Thoracic aorta (tissue), 2 donors: ENCODE measurements at places on chromosomes 6 and 20. TPM values are rescaled to one million over a fixed set of nuclear protein-coding genes. Genes with fewer than 3 reads are reported as not detected.

DNA sequence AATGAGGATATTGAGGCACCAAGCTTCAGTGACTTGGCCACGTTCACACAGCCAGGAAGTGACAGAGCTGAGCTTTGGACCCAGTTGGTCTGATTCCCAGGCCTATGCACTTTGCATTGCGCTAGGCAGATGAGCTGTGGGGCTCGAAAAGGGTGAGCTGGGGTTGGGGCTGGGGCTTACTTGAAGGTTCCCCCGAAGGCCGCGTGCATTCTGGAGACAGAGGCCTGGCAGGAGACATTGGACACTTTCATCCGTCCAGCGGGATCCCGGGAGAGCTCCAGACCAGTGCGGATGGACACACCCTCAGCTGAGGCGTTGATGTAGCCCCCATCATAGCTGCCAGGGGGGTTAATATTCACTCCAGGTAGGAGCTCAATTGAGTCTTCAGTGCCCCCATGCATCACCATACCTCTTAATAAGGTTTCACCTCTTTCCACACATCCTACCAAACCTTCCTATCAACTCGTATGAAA lies 2.6 kb downstream of the PLTP start:
- no peak overlapping the region for H3K27ac ChIP-seq
- peaks cover 23% of the 10 kb centered on the region for H3K4me1 ChIP-seq
- no peaks in the 10 kb centered on the region for H3K27me3 ChIP-seq
- no peak for DNase-seq
- no peaks in the 10 kb centered on the region for H3K36me3 ChIP-seq

- no peak overlapping the region for H3K4me3 ChIP-seq
- no peak overlapping the region for H3K27ac ChIP-seq
- H3K27me3 ChIP-seq = no peaks in the 10 kb centered on the region
- no peaks in the 10 kb centered on the region for H3K36me3 ChIP-seq
- H3K4me1 ChIP-seq = no peaks in the 10 kb centered on the region
- no peak for DNase-seq
Measured at GRCh38 chr6:113574147-113574546, 283.0 kb upstream of the MARCKS start.

DNA sequence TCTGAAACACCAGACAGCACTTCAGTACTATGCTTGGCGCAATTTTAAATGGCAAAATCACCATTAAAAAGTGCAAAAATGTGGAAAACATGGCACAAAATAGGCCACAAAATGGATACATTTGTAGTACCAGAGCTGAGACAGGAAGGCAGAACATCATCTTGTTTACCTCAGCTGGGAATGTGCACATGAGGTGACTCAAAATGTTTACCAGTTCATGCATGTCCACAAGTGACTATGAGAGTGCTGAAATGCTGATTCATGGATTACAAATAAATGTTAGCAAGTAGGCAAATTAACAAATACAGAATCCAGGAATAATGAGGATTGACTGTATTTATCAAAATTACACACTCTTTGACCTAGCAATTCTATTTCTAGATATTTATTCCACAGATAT lies 201.6 kb downstream of the ISM1 start:
- H3K27ac ChIP-seq = no peak overlapping the region
- H3K4me1 ChIP-seq = no peaks in the 10 kb centered on the region
- no peak for DNase-seq
- H3K27me3 ChIP-seq = no peaks in the 10 kb centered on the region

- no peak overlapping the region for H3K27ac ChIP-seq
- no peaks in the 10 kb centered on the region for H3K4me1 ChIP-seq
- DNase-seq = no peak
- peaks cover 25% of the 10 kb centered on the region for H3K36me3 ChIP-seq
- H3K27me3 ChIP-seq = no peaks in the 10 kb centered on the region
Measured at GRCh38 chr6:161094955-161095354, 103.4 kb downstream of the MAP3K4 start.

DNA sequence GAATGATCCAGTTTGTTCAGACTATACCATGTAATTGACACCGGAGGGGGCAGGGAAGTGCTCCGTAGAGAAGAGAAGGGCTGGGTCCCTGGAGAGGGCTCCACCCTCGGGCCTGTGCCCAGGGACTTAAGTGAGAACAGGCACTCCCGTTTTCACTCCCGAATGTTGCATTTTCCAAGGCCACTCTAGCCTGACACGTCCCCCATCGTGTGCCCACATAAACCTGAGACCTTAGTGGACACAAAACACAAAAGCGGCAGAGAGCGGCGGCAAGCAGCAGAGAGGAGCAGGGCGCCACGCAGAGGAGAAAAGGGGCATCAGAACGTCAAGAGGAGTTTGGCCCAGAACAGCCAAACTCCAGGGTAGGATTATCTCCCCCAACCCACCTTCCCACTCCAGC lies 1405.1 kb downstream of the GRIK2 start:
- DNase-seq = no peak
- no peaks in the 10 kb centered on the region for H3K36me3 ChIP-seq
- no peaks in the 10 kb centered on the region for H3K4me1 ChIP-seq
- H3K4me3 ChIP-seq = peak overlapping the region; percentile 17
- H3K27ac ChIP-seq = no peak overlapping the region
- H3K27me3 ChIP-seq = no peaks in the 10 kb centered on the region

- peaks cover 5% of the 10 kb centered on the region for H3K4me1 ChIP-seq
- H3K27me3 ChIP-seq = no peaks in the 10 kb centered on the region
- no peaks in the 10 kb centered on the region for H3K36me3 ChIP-seq
- no peak for DNase-seq
- no peak overlapping the region for H3K27ac ChIP-seq
Measured at GRCh38 chr6:87830907-87831306, 128.9 kb upstream of the AKIRIN2 start.

DNA sequence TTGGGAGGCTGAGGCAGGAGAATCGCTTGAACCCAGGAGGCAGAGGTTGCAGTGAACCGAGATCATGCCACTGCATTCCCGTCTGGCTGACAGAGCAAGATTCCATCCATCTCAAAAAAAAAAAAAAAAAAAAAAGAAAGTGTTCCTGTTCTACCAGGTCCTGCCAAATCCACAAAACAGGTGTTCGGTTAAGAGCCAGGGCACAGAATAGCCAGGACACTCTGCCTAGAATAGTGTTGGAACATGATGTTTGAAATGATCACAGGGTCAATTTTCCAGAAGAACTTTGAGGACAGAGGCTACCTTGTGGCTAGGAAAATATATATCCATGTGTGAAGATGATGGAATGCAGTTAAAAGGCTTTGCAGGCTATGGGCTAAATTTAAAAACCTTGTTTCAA lies 63.6 kb upstream of the TRAF3IP2 start:
- H3K27ac ChIP-seq = no peak overlapping the region
- H3K4me1 ChIP-seq = peaks cover 15% of the 10 kb centered on the region
- peaks cover 7% of the 10 kb centered on the region for H3K36me3 ChIP-seq
- H3K27me3 ChIP-seq = no peaks in the 10 kb centered on the region

DNA sequence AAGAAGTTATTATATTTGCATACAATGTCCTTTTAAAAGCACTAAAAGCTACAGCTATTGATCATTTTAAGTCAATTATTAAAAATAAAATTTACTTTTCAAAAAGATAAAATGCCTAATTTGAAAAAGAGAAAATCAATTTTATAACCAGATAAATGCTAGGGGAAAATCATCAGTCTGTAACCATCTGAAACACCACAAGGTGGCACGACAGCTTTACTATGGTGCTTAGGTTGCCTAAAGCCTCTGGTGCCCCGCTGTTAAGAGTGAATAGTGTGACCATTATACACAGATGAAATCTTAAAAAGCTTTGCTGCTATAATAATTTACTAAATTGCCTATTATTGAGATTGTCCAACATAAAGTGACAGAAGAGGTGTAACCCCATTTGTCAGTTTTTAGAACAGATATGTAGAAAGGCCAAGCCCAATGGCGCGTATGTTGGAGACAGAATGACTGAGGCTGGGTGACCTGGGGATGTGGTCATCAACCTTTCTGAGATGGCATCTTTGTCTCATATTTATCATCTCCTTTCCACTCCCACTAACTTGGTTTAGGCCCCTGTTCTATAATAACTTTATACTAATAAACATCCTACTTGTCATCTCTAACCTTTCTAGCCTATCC lies 100.8 kb downstream of the MOXD1 start:
- H3K27ac ChIP-seq = no peak overlapping the region
- no peak for DNase-seq
- no peaks in the 10 kb centered on the region for H3K36me3 ChIP-seq

DNA sequence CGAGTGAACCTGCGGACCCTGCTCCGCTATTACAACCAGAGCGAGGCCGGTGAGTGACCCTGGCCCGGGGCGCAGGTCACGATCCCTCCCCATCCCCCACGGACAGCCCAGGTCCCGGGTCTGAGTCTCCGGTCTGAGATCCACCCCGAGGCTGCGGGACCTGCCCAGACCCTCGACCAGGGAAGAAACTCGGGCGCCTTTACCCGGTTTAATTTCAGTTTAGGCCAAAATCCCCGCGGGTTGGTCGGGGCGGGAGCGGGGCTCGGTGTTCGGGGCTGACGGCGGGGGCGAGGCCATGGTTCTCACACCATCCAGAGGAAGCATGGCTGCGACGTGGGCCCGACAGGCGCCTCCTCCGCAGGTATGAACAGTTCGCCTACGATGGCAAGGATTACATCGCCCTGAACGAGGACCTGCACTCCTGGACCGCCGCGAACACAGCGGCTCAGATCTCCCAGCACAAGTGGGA lies 46.9 kb upstream of the TRIM26 start:
- peak overlapping the region; percentile 85 for H3K27ac ChIP-seq
- peak overlapping the region; percentile 91 for H3K4me3 ChIP-seq
- DNase-seq = no peak
- H3K4me1 ChIP-seq = no peaks in the 10 kb centered on the region

- no peak for DNase-seq
- no peak overlapping the region for H3K27ac ChIP-seq
- H3K4me1 ChIP-seq = no peaks in the 10 kb centered on the region
- H3K27me3 ChIP-seq = no peaks in the 10 kb centered on the region
Measured at GRCh38 chr20:23461180-23461579, 8.5 kb upstream of the CST11 start.

DNA sequence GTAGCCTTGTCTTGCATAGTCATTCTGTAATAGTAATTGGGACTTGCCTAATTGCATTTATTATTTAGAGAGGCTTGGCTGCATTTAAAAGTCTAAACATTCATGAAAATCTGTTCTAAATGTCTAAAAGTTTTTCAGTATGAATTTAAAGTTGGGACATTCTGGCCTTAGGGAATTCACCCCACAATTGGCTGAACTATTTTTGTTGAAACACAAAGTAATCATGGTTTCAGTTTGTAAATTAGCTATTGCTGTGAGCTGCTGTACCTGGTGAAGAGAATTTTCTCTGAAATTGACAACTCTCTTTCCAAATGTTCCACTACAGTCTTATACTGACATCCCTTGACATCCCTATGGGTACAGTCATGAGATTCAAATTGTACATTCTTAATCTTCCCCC lies 253.0 kb downstream of the FARS2 start:
- DNase-seq = no peak
- no peaks in the 10 kb centered on the region for H3K36me3 ChIP-seq
- H3K4me3 ChIP-seq = no peak overlapping the region
- H3K4me1 ChIP-seq = no peaks in the 10 kb centered on the region
- H3K27me3 ChIP-seq = no peaks in the 10 kb centered on the region

GRCh38 chr6:3081960-3082359 lies 13.7 kb downstream of the RIPK1 start:
- H3K36me3 ChIP-seq = peaks cover 62% of the 10 kb centered on the region
- no peak overlapping the region for H3K27ac ChIP-seq
- no peaks in the 10 kb centered on the region for H3K27me3 ChIP-seq
- no peaks in the 10 kb centered on the region for H3K4me1 ChIP-seq

DNA sequence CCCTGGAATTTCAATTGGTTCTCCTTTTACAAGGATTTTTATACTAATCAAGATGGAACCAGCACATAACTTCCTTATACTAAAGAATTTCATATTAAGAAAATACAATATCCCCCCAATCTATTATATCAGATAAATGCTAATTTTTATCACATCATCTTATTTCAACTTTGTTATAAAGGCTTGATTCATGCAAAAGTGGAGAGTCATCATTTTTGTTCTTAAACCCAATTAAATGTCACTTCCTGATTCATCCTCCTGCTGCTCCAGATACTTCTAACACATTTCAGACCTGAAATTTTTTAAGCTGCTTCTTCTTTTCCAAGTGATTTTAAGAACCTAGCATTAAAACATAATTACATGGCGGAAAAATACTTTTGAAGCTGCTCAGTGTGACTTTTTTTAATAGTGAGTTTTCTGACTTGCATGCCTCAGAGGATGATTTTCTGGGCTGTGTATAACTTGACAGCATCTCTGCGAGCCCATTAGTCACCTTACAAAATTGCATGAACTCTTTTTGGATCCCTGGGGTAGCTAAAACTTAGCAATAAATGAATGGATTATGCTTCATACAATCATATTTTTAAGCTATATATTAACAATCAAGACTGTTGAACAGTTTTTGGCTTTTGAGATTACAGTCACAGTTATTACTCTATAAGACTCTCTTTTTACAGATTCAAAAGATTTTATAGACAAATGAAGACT lies 134.1 kb downstream of the ELOVL4 start:
- DNase-seq = no peak
- H3K27me3 ChIP-seq = no peaks in the 10 kb centered on the region
- no peak overlapping the region for H3K4me3 ChIP-seq
- H3K36me3 ChIP-seq = no peaks in the 10 kb centered on the region

DNA sequence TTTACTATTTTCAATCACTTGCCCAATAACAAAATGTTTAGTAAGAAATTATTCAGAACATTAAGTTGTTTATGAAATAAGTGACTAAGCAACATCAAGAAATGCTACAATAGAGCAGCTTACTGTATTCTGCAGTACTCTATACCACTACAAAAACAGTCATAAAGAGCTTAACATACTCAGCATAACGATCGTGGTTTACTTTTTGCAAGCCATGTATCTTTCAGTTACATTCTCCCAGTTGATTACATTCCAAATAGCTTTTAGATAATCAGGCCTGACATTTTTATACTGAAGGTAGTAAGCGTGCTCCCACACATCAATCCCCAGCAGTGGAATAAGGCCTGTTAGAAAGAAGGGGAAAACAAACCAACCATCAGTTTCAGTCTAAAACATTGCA lies 10.7 kb downstream of the SOD2 start:
- peaks cover 30% of the 10 kb centered on the region for H3K36me3 ChIP-seq
- no peaks in the 10 kb centered on the region for H3K4me1 ChIP-seq
- DNase-seq = no peak
- no peak overlapping the region for H3K4me3 ChIP-seq
- no peak overlapping the region for H3K27ac ChIP-seq
- no peaks in the 10 kb centered on the region for H3K27me3 ChIP-seq

GRCh38 chr6:20379231-20379630 lies 22.4 kb upstream of the E2F3 start:
- H3K27me3 ChIP-seq = no peaks in the 10 kb centered on the region
- H3K27ac ChIP-seq = no peak overlapping the region
- no peaks in the 10 kb centered on the region for H3K36me3 ChIP-seq
- no peak for DNase-seq
- H3K4me3 ChIP-seq = no peak overlapping the region
- H3K4me1 ChIP-seq = peaks cover 7% of the 10 kb centered on the region

Gene CGA
- total RNA-seq = not detected

Gene KIF25
- not detected for total RNA-seq

Gene IL17A
- not detected for total RNA-seq

Gene LAMA5
- 333 TPM for total RNA-seq

Gene HMGN4
- total RNA-seq = 45.9 TPM
